Effector memory CD8-positive, alpha-beta T cell (primary cell): ENCODE measurements at places on chromosomes 1 and 21.

DNA sequence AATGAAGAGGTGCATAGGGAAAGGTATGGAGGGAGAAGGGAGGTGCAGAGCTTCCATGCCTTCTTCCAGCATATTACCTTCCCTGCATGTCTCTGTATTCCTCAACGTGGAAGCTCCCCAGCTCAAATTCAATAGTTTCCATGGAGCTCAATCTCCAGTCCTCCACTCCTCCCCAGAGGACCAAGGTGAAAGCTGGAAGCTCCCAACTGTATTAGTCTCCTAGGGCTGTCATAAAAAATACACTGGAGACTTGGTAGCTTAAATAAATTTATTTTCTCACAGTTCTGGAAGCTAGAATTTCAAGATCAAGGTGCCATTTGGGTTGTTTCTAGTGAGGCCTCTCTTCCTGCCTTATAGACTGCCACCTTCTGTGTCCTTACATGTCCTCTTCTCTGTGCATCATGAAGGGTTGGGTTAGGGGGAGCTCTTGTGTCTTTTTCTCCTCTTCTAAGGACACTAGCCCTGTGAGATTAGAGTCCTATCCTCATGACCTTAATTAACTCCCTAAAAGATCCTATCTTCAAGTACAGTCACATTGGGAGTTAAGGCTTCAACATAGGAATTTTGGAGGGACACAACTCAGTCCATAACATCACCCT lies 21.9 kb upstream of the RABGGTB start:
- H3K27me3 ChIP-seq: no peaks in the 10 kb centered on the region
- peaks cover 9% of the 10 kb centered on the region for H3K36me3 ChIP-seq
- no peak overlapping the region for H3K27ac ChIP-seq
- no peaks in the 10 kb centered on the region for H3K4me1 ChIP-seq
- DNase-seq: no peak

DNA sequence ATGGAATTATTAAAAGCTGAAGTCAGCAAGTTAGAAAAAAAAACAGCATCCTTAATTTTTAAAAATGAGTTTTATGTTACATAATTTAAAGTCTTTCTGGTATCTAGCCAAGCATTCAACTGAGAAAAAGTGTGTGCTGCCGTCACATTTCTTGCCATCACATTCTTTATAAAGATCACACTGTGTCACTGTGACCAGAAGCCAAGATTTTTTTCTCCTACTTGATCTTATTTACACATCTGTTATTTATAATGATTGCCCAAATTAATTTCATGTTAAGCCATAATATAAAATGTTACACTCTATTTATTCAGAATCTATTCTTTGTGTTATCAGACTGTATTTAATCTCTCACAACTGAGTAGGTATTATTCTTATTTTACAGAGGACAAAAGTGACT lies 1603.7 kb downstream of the PLA2G4A start:
- no peaks in the 10 kb centered on the region for H3K4me1 ChIP-seq
- H3K27me3 ChIP-seq: no peaks in the 10 kb centered on the region
- H3K27ac ChIP-seq: no peak overlapping the region
- no peaks in the 10 kb centered on the region for H3K36me3 ChIP-seq
- no peak overlapping the region for H3K4me3 ChIP-seq
- no peak for DNase-seq

GRCh38 chr1:218298398-218298797 lies 13.3 kb downstream of the RRP15 start:
- no peak overlapping the region for H3K4me3 ChIP-seq
- no peak for DNase-seq
- H3K36me3 ChIP-seq: peaks cover 7% of the 10 kb centered on the region
- H3K27ac ChIP-seq: no peak overlapping the region
- peaks cover 15% of the 10 kb centered on the region for H3K4me1 ChIP-seq
- no peaks in the 10 kb centered on the region for H3K27me3 ChIP-seq

DNA sequence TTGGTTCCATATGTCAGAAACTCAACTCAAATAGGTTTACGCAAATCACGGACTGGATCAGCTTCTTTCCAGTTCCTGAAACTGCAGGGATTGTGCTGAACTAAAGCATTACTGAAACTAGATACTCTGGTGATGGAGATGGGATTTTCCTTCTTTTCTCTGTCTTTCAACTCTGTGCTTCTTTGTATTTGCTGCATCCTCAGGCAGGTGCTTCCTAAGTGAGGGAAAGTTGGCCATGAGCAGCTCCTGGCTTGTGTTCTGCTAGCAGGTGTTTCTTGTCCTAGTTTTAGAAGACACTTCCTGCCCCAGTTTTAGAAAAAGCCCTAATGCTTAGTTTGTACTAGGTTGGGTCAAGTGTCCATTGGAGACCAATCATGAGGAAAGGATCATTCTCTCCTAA lies 86.7 kb upstream of the USP24 start:
- no peak overlapping the region for H3K4me3 ChIP-seq
- peaks cover 31% of the 10 kb centered on the region for H3K27me3 ChIP-seq
- H3K36me3 ChIP-seq: no peaks in the 10 kb centered on the region

GRCh38 chr1:152999818-153000217 lies 1.7 kb upstream of the SPRR3 start:
- no peak overlapping the region for H3K4me3 ChIP-seq
- no peaks in the 10 kb centered on the region for H3K36me3 ChIP-seq
- H3K27ac ChIP-seq: no peak overlapping the region
- DNase-seq: no peak

DNA sequence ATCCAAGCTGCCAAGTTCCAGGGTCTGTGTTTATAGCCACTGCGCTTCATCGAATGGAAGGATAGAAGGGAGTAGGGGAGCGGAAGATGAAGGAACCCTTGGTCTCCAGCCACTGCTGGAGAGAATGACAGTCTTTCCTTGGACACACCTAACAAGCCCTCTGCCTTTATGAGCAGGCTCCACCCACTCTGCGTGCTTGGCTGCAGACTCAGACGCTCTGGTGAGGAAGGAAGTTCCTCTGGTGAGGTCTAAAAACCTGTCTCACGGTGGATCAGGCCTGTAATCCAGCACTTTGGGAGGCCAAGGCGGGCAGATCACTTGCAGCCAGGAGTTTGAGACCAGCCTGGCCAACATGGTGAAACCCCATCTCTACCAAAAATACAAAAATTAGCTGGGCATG lies 55.4 kb downstream of the MATN1 start:
- no peaks in the 10 kb centered on the region for H3K4me1 ChIP-seq
- peaks cover 31% of the 10 kb centered on the region for H3K27me3 ChIP-seq
- H3K36me3 ChIP-seq: no peaks in the 10 kb centered on the region
- no peak overlapping the region for H3K4me3 ChIP-seq

- peaks cover 16% of the 10 kb centered on the region for H3K27me3 ChIP-seq
- peaks cover 5% of the 10 kb centered on the region for H3K36me3 ChIP-seq
- no peak overlapping the region for H3K4me3 ChIP-seq
- peaks cover 1% of the 10 kb centered on the region for H3K4me1 ChIP-seq
- no peak for DNase-seq
- H3K27ac ChIP-seq: no peak overlapping the region
Measured at GRCh38 chr1:151133018-151133806, 13.2 kb downstream of the SEMA6C start.

DNA sequence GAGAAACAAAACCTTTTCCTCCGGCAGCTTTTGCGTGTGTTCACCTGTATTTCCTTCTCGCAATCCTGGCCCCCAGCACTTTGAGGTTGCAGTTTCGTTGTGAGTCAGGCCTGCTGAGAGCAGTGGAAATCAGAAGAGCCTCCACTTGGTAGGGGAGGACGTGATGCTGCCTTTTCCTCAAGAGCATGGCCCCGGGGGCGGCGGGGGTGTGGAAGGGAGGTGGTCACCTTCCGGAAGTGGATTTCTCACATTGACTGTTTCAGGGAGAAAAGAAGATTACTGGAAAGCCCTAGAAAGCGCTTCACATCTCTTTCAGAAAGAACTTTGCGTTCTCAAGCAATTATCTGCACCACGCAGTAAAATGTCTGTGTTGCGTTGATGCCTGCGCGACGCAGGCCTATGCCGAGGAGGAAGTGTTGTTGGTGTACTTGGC lies 12.2 kb upstream of the IL10 start:
- peak overlapping the region; percentile 51 for H3K4me3 ChIP-seq
- H3K27me3 ChIP-seq: no peaks in the 10 kb centered on the region
- peak; percentile 53 for DNase-seq
- H3K27ac ChIP-seq: peak overlapping the region; percentile 71
- H3K36me3 ChIP-seq: peaks cover 5% of the 10 kb centered on the region
- peaks cover 51% of the 10 kb centered on the region for H3K4me1 ChIP-seq

DNA sequence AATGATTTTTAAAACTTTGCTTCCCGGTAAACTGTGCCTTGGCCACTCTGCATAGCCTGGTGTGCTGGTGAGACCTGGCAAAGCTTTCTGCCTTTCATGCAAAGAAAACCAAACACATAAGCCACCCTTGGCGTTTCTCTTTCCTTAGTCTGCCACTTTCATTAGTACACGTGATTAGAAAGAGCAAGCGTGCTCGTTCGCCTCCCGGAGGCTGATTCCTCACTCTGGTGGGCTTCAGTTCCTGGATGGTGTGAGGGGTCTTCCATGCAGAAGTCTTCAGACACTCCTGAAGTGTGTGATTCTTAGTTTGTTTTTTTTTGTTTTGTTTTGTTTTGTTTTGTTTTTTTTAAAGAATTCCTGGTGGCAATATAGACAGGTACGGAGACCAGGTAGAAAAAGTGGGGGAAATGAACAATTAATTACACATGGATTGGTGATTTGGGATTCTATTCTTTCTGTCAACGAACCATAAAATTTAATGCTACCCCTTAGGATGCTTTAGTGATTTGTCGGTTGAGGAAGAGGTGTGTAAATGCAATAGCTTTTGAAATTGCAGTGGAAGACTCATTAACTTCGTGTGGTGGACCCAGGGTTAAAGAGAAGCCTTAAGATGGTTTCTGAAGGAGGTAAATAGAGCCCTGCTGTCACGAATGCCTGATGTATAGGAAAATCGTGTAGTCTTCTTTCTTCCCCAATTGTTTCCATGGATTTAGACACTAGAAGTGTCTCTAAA lies 2.1 kb downstream of the GALNT2 start:
- H3K27me3 ChIP-seq: no peaks in the 10 kb centered on the region
- DNase-seq: no peak
- peak overlapping the region; percentile 7 for H3K27ac ChIP-seq
- H3K36me3 ChIP-seq: peaks cover 9% of the 10 kb centered on the region

DNA sequence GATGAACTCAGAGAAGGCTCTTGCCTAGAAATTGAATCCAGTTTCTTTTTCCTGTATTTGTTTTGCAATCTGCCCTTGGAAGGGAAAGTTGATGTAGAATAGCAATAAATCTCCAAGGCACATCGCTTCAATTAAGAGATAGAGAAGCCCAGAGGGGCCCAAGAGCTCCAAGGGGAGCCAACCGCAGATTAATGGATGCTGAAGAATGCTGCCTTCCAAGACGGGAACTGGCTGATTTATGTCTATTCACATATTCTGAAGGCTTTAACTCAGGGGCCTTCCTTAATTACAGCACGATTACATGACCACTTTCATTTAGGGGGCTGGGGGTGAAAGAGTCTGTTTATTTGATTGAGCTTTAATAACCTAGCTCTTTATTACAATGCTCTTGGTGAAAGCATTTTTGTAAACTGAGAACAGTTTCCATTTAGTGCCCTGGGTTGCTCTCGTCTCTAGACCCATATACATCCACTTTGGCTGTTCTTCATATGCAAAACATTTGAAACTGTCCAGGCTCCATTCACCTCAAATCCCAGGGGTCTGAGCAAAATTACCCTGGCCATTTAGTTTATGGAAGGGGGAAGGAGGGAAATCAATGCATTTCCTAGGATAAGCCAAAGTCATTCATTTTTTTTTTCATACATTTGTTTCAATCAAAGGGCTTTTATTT lies 87.4 kb upstream of the CLDN14 start:
- peaks cover 37% of the 10 kb centered on the region for H3K27me3 ChIP-seq
- no peaks in the 10 kb centered on the region for H3K36me3 ChIP-seq
- no peak overlapping the region for H3K4me3 ChIP-seq
- H3K27ac ChIP-seq: no peak overlapping the region
- H3K4me1 ChIP-seq: no peaks in the 10 kb centered on the region

DNA sequence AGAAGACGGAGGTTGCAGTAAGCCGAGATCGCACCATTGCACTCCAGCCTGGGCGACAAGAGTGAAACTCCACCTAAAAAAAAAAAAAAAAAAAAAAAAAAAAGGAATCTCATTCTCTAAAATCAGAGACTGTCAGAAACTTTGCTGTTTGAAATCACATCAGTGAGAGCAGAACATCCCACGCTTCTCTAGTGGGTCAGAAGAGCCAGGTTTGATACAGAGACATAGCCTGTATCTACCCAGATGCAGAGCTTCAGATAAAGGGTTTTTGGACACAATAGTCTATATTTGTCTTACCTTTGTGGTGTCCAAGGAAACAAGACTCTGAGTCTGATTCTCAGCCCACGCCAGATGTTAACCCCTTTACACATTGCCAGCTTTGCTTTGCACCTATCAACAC lies 19.6 kb downstream of the CELA3A start:
- no peak for DNase-seq
- H3K36me3 ChIP-seq: peaks cover 21% of the 10 kb centered on the region
- no peaks in the 10 kb centered on the region for H3K27me3 ChIP-seq
- no peak overlapping the region for H3K4me3 ChIP-seq

DNA sequence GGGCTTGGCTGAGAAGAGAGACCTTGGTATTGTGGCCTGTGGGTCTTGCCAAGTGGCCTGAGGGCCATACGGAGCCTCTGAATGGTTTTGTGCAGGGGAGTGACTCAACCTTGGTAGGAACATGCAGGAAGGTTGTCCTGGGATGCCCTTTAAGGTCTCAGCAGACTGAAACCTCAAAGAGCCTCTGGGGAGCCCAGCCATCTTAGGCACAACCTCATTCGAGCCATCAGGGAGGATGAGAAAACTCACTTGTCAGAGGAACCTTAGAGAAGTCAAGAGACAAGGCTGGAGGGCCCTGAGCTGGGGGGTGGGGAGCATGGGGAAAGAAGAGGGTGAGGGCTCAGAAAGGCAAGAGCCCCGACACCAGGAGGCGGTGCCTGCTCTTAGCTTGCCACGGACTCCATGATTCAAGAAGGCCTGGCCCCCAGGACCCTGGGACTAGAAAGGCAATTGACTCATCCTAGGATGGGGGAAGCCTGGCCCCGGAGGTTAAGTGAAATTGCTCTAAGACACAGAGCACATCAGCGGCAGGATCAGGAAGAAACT lies 13.0 kb downstream of the IFI6 start:
- peak overlapping the region; percentile 98 for H3K27ac ChIP-seq
- no peaks in the 10 kb centered on the region for H3K27me3 ChIP-seq
- DNase-seq: peak; percentile 14
- peaks cover 19% of the 10 kb centered on the region for H3K36me3 ChIP-seq

GRCh38 chr21:43188592-43189210 lies 19.9 kb downstream of the CRYAA start:
- no peak overlapping the region for H3K4me3 ChIP-seq
- H3K27me3 ChIP-seq: peaks cover 28% of the 10 kb centered on the region
- peak overlapping the region; percentile 51 for H3K27ac ChIP-seq
